ENCODE measurements at places on chromosomes 4 and X. TPM values are rescaled to one million over a fixed set of nuclear protein-coding genes. Genes with fewer than 3 reads are reported as not detected.

DNA sequence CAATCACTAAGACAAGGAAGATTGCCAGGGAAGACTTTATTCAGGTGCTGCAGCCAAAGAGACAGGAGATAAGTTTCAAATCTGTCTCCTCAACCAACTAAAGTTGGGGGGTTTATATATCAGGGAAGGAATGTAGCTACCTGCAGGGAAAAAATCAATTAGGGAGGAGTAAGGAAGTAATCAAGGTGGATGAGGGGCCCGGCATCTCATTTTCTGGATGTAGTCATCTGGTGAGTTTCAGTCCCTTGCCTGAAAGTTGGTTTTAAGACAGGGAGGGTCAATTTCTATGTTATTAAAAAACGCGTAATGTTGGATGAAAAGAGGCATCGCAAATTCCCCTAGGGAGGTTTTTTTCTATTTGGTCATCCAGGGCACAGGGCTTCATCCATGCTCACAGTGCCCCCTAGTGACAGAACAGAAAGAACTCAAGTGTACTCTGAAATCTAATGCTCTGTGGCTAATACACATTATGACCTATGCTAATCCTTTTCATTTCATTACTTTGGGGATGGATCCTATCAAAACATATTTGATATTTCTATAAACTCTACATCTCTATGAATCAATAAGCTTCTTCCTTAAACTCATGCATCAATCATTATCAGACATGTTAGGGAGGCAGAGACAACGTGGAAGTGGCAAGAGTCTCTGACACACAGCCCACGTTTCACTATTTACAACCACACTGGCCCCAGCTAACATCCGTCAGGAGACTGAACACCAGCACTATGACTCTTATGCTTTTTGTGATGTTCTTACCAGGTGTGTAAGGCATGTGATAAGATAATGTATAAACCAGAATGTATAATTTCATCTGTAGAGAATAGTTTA is 1577.0 kb upstream of the TENM3 start:
- DNase-seq: peak; percentile 35

GRCh38 chrX:8201896-8202331 is 30.8 kb upstream of the VCX2 start:
- no peak for DNase-seq

- no peak for DNase-seq
Observed at GRCh38 chr4:54669831-54670230, 12.1 kb downstream of the KIT start.

DNA sequence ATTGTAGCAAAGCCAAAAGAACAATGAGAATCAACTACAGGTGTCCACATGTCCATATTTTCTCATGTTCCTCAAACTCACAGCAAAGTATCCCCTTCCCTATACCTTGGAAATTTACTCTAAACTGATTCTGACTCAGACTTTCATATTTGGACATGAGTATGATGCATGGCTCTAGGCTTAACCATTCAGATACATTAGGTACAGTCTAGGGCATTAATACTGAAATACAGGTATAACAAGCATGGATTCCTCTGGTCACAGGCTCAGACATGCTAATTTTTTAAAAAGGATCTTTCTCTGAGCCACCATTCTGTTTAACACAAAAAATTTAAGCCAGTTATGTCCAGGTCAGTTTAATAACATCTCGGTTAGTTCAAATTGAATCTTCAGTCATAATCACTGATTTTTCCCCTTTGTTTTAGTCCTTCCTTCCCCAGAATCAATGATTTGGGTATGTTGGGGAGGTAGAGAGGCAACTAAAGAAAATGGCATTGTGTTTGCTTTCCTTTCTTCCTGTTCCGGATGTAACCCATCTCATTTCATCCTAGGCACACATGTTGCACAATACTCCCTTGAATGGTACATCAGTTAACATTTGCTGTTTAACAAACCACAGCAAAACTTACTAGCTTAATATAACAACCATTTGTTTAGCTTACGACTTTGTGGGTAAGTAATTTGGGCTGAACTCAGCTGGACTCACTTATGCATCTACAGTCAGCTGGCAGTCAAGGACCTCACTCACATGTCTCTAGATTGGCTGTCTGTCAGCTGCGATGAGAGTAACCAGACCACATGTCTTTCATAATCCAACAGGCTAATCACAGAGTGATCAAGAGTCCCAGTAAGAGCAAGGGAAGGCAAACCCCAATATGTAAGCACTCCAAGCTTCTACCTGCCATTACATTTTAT is 75.3 kb upstream of the GRIA3 start:
- DNase-seq: no peak

DNA sequence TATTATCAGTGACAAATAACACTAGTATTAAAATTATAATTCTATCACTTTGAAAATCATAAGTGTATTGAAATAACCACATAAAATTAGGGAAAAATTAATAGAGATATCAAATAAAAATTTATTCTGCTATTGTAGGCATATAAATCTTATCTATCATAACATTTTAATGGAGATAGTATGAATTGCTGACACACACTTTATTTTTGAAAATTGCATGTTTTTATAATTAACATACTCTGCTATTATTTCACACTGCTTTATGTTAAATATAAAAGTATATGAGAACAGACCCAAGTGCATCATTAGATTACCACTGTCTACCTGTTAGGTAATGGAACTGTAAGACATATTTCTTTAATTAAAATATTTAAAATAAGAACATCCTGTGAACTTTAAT is 2150.2 kb downstream of the ARAP2 start:
- no peak for DNase-seq

DNA sequence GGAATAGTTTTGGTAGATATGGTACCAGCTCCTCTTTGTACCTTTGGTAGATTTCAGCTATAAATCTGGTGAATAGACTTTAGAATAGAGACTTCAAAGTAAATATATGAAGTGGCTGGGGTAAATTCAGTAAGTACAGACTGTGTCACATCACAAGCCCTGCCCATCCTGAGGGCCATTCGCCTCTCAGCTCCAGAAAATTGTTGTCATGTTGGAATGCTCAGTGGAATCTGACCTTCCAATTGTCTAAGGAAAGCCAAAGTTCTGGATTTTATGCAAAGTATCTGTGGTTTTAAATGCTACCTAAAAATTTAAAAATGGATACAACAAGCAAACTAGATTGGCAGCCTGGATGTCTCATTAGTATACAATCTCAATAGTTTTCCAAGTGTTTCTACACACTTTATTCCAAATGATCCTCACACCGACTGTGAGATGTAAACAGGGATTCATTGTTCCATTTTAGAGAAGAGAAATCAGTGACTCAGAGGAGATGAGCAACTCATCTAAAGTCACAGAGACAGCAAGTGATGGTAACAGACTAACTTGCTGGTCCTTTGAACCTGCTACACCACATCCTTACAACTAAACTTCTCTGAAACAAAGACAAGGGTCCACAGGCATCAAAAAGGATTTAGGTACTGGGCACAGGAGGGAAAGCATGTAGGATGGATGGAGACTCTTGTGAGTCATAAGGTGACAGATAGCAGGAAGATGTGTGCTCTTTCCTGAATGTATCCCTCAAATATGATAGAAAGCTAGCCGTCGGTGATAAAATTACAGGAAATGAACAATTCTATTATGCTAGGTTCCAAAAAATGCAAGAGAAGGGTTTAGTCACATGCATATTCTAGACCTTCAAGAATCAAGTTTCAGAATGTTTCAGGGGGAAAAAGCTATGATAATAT is 127.3 kb downstream of the ATP10D start:
- DNase-seq: no peak

GRCh38 chrX:40082447-40083119 is 15.2 kb downstream of the BCOR start:
- no peak for DNase-seq

The MSANTD1 gene
- polyA plus RNA-seq: 0.59 TPM

The ARR3 gene
- polyA plus RNA-seq: 1.4 TPM

The APLN gene
- polyA plus RNA-seq: 10.0 TPM

Data from muscle of arm (tissue), 14 donors.